Immature natural killer cell (primary cell): ENCODE measurements at places on chromosomes 11 and 22.

DNA sequence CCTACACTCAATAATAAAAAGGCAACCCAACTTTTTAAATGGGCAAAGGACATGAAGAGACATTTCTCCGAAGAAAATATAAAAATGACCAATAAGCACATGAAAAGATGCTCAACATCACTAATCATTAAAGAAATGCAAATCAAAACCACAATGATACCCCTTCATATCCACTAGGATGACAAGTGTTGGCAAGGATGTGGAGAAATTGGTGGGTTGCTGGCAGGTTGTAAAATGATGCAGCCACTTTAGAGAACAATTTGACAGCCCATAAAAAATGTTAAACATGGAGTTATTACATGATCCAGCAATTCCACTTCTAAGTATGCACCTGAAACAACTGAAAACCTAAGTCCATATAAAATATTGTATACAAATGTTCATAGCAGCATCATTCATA, 73.2 kb upstream of the LMO2 start:
- DNase-seq: no peak

GRCh38 chr22:47017245-47017644, 254.8 kb downstream of the TBC1D22A start:
- DNase-seq: no peak

DNA sequence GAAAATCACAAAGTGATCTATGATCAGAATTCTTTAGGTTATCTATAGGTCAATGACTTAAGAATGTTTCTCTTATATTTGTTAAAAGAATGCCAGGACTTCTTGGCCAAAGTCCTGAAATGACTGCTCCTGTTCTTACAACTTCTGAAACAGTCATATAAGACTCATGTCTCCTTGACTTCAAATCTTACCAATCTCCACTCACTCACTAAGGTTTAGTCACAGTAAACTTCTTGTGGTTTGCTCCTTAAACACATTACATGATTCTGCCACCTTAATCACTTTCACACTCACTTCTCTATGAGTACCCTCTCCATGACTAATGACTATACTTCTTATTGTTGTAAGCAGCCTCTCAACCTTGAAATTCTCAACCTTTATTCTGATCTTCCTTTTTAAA, 648.7 kb upstream of the CCDC179 start:
- no peak for DNase-seq

DNA sequence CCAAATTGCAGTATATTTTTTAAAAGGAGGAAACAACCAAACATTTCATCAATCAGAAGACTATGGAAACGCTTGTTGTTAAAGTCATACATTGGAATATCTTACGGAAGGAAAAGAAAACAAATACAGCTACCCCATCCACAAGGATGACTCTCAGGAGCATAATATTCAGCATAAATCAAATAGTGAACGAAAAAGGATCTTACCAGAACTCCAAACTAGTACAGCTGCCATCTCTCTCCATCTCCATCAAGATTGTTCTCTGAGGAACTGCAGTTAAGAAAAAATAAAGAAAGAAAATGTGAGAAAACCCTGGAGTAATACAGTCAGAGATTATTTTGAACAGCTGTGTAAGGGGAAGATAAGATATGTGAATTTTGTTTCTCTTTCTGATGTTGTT, 299.8 kb upstream of the CNTN5 start:
- DNase-seq: no peak

GRCh38 chr11:125373426-125374391, 122.4 kb downstream of the FEZ1 start:
- DNase-seq: no peak

DNA sequence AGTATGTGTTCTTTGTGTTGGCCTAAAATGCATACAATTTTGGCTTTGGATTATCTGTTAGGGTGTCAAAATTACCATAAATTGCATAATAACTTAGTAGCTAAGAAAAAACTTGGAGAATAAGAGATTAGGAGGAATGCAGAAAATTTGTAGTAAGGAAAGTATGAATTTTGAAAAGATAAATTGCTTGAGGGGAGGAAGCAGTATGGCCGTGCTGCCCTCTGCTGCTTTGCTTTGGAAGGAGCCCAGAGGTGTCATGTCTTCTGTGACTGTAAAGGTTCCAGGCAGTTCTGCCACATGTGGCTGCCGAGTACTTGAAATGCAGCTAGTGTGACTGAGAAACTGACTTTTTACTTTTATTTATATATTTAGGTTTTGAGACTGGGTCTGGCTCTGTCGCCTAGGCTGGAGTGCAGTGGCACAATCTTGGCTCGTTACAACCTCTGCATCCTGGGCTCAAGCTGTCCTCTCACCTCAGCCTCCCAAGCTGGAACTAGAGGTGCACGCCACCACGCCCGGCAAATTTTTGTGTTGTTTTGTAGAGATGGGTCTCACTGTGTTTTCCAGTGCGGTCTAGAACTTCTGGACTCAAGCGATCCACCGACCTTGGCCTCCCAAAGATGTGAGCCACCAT, 1.8 kb downstream of the ADSL start:
- DNase-seq: peak; percentile 31

- no peak for DNase-seq
Measured at GRCh38 chr11:128711136-128711535, 17.3 kb downstream of the FLI1 start.

DNA sequence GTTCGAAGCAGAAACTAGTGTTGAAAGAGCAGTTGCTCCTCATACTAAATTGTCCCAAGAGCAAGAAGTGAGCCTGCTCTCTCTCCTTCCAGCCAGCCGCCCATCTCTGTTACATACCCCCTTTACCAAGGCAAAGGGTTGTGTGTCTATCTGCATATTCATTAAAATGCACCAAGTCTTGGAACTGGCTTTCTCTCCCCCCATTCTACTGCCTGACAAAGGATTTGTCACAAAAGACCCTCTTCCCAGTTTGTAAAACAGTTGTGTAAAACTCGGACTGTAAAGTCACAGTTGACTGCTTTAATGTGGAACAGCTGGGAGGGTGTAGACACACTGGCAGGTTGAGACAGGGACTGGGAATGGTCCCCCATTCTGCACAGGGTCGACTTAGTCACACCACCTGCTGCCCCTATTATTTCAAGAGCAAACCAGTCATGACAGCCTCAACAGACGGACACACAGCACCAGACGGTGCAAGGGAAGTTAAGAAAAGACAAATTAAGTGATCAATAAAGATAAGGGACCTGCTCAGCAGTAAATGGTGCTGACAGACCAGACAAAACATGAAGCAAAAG, 60.0 kb upstream of the HTATIP2 start:
- no peak for DNase-seq

DNA sequence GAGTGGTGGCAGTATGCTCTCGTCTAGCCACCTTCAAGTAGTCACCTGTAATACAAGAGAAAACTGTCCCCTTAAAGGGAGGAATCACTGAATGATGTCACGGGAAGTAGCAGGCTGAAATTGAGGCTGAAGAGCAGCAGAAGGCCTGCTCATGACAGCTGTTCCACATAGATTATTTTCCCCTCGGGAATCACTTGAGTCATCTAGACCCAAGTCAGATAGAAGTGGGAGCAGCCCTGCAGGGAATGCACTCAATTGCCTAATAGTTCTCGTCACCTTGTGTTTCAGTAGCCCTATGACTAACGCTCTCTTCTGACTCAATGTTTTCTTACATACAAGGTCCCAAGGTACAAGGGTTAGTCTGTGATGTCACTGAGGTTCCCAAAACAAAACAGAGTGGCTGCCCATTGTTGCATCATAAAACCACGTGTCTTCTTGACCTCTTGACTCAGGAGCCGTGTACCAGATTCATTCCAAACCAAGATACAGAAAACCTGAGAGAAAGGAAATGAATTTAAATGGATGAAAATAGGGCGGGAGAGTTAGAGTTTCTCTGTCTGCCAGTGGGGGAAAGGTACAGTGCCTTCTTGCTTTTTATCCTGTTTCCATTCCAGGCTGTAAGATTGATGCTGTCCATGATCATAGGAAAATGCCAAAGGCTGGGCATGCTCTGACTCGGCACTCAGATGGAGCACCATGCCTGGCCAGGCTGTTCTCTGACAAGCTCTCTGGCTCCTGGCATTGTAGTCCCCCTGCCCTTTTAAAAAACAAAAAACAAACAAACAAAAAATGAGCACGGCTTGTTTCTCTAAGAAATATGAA, 21.6 kb upstream of the C11orf96 start:
- no peak for DNase-seq

DNA sequence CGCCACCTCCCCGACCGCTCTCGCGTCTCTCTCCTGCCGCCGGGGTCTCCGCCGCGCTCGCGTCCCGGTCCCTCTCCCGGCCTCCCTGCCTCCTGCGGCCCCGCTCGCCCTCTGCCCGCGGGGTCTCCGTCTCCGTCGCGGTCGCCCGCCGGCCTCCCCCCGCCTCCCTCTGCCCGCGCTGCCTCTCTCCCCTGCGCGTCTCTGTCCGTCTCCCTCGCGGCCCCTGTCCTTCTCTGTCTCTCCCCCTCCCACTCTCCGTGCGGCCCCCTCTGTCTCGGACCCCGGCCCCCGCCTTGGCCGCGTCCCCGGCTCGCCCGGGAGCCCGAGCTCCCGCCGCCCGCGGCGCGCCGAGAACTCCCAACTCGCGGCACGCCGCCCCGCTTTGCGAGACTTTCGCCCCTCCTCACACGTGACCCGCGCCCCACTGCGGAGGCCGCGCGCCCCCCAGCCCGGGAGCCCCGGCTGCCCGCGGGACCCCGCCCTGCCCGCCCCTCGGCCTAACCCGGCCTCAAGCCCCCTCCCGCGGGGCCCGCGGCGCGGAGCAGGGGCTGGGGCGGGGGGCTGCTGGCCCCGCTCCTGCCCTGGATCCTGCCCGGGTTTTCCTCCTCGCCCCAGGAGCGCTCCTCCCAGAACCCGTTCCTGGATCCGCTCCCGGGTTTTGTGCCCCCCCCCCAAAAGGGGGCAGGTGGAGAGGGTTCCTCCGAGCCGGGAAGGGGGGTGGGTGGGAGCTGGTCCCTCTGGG, 702 bp upstream of the KCNJ4 start:
- DNase-seq: no peak

DNA sequence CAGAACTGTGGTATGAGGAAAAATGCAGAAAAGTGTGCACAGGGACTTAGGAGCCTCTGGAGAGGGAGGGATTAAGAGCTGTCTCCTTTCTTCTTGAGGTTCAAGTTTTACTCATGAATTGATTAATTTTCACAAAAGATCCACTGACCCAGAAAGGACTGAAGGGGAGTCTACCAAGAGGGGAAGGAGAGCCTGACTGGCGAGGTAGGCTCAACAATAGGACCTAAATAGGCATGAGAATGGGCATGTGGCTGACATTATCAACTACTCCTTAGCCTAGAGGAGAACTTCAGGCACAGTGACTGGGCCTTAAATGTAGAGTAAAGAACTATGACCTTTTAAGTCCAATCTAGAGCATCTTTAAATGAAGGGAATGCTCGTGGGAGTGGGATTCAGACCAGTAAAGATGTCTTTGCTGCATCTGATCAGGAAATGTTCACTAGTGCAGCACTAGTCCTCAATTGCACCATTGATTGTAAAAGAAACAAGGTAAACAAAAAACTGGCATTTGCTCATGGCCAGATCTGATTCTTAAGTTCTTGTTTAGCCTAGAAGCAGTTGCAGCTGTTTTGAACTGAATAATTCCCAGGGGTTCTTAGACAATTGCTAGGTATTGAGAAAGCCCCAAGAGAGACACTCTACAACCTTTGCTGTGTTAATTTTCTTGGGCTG, 135.6 kb downstream of the RAB38 start:
- DNase-seq: no peak

- no peak for DNase-seq
Measured at GRCh38 chr11:121560236-121560635, 107.5 kb upstream of the SORL1-AS1 start.

DNA sequence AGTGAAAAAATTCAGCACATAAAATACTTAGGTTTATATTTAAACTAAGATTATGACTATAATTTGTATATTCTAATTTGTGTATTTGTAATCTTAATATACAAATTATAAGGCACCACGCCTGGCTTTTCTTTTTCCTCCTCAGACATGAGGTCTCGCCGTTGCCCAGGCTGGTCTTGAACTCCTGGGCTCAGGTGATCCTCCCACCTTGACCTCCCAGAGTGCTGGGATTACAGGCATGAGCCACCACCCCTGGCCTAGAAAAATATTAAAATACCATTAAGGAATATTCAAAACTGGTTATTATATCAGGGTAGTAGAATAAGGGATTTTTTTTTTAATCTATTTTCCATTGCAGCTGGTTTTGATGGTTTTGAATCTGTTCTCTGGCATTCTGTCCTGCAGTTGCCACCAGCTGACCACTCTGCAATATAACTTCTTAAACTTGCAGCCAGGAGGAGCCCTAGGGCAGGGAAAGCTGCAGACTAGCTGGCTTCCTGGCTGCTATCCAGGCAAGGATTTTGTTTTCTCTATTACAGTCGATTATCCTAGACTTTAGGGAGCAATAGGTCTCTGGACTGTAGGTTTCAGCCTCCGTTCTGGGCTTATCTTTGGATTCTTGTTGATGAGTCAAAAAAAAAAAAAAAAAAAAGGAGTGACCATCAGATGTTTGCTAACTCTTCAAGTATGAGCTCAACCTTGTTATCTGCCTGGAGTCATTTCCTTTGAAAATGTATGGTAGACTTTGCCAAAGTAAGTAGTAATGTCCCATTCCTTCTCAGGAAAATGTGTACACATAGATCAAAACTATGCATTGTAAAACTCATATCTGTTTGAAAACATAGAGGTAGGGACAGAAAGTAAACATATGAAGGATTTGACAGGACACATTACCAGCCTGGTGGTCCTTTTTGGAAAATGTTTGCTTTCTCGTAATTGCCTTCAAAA, 13.2 kb downstream of the POLA2 start:
- DNase-seq: peak; percentile 27

DNA sequence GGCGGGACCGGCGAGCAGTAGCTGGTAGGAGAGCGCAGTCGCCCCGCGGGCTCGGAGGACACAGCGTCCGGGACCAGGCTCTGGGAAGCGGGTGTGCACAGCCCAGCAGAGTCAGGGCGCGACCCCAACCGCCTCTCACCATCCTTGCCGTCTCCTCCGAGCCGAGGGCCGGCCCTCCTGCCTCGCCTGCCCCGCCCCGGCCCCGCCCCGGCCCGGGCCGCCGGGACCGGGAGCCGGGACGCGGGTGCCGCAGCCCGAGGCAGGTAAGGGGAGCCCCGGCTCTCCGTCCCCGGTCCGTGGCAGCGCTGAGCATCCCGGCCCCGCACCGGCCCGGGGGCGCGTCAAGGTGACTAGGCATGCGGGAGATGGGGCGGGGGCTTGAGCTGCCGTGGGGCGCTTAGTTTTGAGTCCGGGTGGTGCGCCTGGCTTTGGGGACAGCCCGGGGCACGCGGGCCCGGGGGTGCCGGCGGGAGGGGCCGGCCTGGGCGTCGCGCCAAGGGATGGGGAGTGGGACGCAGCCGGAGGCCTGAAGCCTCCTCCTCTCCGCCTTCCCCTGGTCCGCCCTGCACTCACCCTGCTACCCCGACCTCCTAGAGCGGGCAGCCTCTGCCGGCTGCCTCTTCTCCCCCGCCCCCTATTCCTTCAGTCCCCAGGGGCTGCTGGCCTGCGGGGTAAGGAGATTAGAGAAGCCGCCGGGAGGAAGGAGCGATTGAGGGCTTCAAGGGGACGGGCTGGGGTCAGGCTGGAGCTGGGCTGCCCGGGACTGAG, at the start of gene ABCG4:
TSS of gene ABCG4 (plus strand) at position 35 of the 768 bp plus-strand sequence. CDS start 914 bp downstream, outside the sequence.
- no peak for DNase-seq
